Stimulated activated CD4-positive, alpha-beta T cell treated with anti-CD3 and anti-CD28 coated beads, Interleukin-4, amount 100 ng/mL, for 24 hours (primary cell): ENCODE measurements at places on chromosomes 7 and 10.

GRCh38 chr7:39158367-39158766 lies 180.7 kb downstream of the POU6F2 start:
- no peak for DNase-seq

DNA sequence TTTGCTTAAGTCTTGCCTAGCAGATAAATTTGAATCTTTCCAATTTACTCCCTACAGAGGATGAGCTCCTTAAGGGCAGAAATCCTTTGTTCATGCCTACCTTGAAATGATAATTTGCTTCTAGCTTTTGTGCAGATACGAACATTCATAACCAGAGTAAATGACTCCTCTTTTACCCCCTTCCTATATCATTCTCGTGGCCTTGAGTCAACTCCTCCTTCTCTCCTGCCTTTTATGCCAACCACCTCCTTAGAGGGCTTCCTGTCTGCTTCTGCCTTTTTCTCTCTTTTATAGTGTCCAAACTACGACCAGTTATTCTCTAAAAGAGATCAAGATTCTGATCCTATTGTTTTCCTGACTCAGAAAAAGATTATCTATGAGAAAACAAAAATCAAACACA lies 36.4 kb downstream of the MYPN start:
- no peak for DNase-seq

GRCh38 chr10:35421553-35422178 lies 85.4 kb downstream of the CCNY start:
- DNase-seq: no peak

DNA sequence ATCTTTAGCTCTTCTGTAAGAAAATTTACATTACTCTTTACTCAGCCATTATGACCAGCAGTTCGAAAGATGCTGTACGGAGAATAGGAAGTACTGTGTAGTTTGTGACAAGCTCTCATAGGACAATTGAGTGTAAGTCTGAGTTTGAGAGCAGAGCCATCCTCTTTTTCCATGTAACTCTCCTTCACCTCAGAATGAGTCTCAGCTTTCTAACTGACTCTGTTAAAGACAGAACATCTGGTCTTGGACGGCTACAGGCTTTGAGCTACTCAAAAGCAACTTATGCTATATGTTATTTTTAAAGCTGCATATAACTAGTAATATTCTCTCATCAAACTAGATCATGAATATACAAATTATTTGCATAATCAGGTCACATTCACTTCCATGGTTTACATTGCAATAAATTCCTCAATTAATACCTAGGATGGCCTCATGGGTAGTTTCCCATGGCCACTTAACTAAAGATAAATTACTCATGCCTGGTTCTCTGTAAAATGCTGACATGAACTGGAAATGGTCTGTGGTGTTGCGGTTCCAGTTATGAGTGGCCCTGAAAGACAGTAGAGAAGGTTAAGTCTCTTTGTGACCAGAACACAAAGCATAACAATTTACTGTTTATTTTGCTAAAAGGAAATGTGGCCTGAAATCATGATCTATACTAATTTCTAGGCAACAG lies 358.7 kb downstream of the PHF14 start:
- DNase-seq: no peak

DNA sequence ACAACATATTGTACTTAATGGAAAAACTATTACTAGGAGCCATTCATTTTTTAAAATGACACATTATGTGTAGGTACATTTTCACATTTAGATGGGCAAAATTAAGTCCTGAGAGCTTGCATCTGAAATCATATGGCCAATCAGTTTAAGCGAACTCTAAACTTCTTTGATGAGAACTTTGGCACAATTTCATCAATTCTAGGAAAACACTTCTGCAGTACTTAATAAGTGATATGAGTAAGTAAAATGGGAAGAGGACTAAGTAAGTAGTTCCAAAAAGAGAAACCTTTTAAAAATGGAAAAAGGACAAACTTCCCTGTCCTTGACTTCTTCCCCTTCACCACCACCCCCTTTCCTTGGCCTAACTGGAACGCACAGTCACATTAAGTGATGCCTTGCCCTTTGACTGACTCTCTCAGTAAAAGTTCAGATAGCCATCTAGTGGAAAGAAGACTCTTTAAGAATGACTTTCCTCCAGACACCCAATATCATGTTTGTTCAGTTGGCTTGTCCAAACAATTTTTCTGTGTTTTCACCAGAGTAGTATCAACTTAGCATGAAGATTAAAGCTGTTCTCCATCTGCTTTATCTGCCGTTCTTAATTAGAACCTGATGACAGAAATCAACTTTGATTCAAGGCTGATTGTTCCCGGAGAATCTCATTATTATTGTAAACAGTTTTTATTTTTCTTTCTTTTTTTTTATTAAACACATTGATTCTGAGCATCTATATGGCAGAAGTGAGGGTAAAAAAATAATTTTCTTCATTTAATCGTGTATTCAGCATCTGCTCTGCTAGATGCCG lies 45.1 kb downstream of the CNNM2 start:
- DNase-seq: no peak

GRCh38 chr7:31146030-31146429 lies 93.9 kb downstream of the ADCYAP1R1 start:
- no peak for DNase-seq

- no peak for DNase-seq
These were observed 1.9 kb upstream of the TWIST1 start for GRCh38 chr7:19119372-19119771.

- peak; percentile 23 for DNase-seq
These were observed 780 bp downstream of the ALDH18A1 start for GRCh38 chr10:95655571-95656290.

- no peak for DNase-seq
These were observed 76.1 kb downstream of the PROSER2 start for GRCh38 chr10:11899067-11899876.

- no peak for DNase-seq
These were observed 18.6 kb downstream of the GOLGA7B start for GRCh38 chr10:97868134-97868685.

GRCh38 chr10:61902445-61903220 lies 1.1 kb downstream of the ARID5B start:
- DNase-seq: peak; percentile 76

DNA sequence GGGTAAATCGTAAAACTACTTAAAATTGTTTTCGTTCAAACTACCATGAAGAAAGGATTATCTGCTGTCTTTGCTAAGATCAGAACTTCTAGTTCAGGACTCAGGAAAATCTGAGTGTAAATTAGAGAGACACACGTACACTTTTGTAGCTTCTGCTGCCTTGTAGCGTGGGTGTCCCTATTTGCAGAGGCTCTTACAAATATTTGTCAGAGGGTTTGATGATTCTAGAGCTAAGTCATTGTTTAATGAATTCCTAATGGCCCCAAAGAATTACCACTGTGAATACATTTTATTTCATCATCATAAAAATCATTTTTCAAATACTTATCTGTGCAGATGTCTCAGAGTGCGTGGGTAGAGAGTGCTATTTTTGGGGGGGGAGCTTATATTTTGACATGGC lies 314.9 kb downstream of the LRMDA start:
- no peak for DNase-seq

DNA sequence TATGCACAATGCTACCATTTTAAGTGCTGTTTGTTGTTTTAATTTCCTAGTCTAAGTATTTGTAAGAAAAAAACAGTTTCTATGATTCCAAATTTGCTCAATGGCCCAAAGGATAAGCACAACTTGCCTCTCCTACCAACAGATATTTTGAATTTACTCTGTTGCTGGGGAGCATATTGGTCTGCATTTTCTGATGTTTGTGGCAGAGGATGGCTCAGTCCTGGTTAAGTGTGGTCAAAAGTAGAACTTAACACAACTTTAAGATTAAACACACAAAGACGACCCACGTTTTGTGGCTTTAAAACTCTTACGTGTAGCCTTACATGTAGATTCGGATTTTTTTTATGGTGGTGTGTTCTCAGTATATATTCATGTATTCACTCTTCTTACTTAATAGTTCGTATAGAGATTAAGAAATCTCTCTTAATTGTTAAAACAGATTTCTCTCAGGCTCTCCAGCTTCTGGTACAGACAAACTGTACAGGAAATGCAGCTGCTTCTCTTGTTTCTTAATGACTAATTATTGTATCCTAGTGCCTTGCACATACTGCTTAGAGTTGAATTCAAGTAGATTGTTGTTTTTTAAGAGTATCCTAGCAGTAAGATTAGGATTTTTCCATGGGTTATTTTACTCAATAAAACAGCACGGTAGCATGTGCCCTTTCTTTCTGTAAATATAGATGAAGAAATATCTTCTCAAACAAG lies 86.2 kb downstream of the GPR85 start:
- DNase-seq: no peak

DNA sequence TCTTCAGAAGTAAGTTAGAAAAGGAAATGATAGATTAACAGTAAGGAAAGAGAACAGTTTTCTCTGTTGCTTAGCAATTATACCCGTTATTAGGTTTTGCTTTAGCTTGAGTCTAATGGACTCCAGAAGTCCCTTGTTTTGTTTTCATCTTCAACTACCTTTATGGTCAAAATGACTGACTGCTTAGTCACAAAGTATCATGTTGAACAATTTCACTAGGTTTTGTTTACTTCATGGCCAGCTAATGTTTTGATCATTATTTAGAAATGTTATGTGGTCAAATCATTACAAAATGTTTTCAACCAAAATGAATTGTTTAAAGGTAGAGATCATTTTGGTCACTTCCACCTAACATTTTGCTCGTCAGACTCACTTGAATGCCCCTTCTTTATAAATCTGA lies 1.9 kb downstream of the UBN2 start:
- DNase-seq: no peak

DNA sequence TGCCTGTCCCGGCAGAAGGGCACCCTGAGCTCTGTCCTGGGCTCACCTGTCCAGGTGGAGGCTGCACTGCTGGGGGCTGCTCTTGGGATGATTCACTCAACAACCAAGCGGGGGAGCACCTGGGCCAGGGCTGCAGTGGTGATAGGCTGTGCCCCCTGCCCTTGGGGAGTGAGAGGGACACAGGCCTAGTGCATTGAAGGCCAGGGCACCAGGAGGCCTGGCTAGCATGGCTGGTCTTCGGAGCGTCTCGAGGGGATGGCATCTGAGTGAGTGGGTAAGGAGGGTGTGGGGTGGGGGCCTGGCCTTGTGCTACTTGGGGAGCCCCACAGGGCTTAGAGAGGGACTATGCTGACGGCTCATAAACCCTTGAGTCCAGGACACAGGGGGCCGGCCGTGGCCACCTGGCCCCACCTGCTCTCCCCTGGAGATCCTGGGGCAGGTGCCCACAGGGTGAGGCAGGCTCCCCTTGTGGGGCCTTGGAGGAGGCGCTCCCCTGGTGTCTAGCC lies 3.1 kb downstream of the PWWP2B start:
- DNase-seq: no peak

GRCh38 chr7:42991913-42992591 lies 59.9 kb downstream of the MRPL32 start:
- DNase-seq: no peak

DNA sequence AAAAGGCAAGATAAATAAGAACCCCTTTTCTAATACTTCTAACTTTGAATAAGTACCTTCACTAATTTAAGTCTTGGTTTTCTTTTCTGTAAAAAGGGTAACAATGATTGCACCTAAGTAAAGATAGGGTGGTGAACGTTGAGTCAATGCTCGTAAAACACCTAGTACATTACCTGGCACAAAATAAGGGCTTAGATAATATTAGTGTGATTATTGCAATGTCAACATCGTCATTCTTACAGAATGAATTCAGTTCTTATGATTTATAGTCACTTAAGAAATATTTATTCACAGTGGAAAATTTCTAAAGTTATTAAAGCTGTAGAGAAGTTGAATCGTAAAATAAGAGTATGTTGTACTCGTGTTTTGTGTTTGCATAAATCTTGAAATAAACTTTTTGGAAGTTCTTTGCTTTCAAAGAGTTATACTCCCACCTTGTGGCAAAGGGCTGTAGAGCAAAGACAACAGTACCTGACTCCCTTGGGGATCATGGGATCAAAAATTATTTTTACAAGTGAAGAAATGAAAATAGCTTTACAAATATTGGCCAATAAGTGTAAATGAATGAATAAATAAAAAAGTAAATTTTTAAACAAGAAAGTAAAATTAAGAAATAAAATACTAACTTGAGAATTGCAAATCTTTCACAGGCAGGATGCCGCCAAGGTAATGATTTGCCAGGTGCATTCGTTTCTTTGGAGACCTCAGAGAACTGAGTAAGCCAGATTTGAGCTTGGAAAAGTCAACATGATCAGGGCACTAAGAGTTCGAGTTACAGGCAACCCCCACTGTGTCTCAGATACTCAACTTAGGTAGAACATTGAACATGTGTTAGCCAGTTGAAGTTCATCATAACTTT lies 285.8 kb upstream of the CACNA2D1 start:
- DNase-seq: no peak

DNA sequence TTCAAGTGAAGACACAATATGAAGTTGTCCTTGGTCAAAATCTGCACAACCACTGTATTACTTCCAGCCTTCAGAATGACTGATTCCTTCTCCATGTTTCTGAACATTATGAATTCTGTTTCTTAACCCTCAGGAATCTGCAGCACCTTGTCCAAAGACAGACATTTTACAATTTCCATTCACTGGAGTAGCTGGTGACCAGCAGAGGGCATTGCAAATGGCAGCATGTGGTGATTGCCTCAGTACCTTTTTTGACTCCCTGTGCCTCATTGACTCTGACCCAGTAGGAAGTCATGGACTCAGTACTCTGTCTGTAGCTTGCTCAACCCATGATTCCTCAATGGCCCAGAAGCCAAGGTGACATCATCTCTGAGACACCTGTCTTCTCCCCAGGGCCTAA lies 879 bp upstream of the VPS41 start:
- DNase-seq: no peak

DNA sequence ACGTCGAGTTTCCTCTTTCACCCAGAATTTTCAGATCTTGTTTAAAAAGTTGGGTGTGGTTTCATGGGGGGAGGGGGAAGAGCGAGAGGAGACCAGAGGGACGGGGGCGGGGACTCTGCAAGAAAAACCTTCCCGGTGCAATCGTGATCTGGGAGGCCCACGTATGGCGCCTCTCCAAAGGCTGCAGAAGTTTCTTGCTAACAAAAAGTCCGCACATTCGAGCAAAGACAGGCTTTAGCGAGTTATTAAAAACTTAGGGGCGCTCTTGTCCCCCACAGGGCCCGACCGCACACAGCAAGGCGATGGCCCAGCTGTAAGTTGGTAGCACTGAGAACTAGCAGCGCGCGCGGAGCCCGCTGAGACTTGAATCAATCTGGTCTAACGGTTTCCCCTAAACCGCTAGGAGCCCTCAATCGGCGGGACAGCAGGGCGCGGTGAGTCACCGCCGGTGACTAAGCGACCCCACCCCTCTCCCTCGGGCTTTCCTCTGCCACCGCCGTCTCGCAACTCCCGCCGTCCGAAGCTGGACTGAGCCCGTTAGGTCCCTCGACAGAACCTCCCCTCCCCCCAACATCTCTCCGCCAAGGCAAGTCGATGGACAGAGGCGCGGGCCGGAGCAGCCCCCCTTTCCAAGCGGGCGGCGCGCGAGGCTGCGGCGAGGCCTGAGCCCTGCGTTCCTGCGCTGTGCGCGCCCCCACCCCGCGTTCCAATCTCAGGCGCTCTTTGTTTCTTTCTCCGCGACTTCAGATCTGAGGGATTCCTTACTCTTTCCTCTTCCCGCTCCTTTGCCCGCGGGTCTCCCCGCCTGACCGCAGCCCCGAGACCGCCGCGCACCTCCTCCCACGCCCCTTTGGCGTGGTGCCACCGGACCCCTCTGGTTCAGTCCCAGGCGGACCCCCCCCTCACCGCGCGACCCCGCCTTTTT lies at the start of gene VIM:
Gene VIM, plus strand, starts transcription at position 151 of the 925 bp plus-strand sequence. CDS start 1,182 bp downstream, outside the sequence.
- DNase-seq: peak; percentile 84
